Activated CD8-positive, alpha-beta memory T cell treated with anti-CD3 and anti-CD28 coated beads for 4 hours (primary cell): ENCODE measurements at places on chromosomes 11 and 22.
A peak's percentile ranks its signal among the peaks of the same experiment; 100 is the strongest.

DNA sequence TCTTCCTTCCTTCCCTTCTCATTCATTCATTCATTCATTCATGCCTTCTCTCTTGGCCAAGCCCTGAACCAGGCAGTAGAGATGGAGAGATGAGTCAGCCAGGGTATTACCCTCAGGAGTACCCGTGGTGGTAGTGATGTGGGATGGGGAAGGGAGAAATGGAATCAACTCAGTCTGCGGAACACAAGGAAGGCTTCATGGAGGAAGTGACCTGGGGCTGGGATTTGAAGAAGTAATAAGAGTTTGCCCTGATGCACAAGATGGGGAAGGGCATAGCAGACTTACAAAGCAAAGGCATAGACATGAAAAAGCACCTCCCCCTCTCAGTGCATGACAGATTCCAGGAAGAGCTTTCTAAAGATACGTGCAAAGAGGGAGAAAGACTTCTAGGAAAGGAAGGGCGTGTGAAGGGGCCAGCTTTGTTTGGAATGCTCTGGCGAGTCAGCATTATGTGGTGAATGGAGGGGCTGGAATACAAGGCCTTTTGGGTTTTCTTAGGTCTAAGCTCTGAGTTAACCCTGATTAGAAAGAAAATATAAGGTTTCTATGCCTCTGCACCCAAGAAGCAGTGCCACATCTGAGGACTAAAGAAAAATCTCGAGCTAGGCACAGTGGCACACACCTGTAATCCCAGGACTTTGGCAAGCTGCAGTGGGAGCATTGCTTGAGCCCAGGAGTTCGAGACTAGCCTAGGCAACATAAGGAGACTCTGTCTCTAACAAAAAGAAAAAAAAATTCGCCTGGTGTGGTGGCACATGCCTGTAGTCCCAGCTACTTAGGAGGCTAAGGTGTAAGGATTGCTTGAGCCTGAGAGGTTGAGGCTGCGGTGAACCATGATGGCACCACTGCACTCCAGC lies 36.4 kb upstream of the ACER3 start:
- DNase-seq: no peak

- no peak for DNase-seq
Observed at GRCh38 chr11:134689886-134690285, 277.8 kb upstream of the B3GAT1 start.

- no peak for DNase-seq
Observed at GRCh38 chr11:71420455-71421241, 27.5 kb downstream of the DHCR7 start.

- DNase-seq: peak; percentile 50
Observed at GRCh38 chr11:72752088-72752914, at the start of gene ARAP1. Gene ARAP1 (minus strand): TSS chr11:72752408. CDS start chr11:72727128, 25,280 bp downstream.

DNA sequence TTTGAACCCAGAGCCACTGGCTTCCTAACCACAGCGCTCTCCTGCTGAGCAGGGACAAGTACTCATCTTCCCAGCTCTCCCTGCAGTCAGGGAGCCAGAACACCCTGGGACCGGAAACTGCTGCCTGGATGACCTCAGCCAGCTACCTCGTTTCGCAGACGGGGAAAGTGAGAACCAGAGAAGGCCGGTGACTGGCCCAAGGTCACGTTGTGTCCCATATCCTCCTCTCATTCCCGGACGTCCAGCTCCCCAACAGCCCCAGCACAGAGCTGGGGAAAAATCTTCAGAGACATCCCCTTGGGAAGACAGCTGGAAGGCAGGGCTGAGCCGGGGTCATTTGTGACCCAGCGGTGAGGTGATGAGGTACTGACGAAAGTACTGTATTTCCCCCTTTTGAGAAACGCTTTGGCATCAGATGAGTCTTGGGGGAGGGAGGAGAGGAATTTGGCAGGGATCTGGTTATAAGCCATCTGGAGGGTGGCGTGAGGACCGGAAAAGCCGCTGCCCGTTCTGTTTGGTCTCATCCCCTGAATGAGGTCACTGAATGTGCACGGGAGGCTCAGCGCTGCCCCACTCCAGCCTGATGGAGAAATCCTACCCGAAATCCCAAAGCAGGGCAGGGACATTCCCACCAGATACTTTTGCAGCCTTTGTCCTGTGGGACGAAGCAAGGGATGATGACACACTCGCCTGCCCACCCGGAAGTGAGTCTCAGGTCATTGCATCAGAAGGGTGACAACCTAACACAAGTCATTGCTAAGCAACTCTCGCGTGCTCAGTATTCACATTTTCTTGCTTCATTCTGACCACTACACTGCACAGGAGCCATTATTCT lies 41.1 kb downstream of the LIF start:
- DNase-seq: no peak

GRCh38 chr22:37043209-37043827 lies 8.2 kb upstream of the KCTD17 start:
- DNase-seq: no peak

- no peak for DNase-seq
Observed at GRCh38 chr22:27108425-27109114, 451.2 kb downstream of the MIAT start.

- DNase-seq: no peak
Observed at GRCh38 chr22:43497956-43498855, 86.4 kb downstream of the MPPED1 start.

DNA sequence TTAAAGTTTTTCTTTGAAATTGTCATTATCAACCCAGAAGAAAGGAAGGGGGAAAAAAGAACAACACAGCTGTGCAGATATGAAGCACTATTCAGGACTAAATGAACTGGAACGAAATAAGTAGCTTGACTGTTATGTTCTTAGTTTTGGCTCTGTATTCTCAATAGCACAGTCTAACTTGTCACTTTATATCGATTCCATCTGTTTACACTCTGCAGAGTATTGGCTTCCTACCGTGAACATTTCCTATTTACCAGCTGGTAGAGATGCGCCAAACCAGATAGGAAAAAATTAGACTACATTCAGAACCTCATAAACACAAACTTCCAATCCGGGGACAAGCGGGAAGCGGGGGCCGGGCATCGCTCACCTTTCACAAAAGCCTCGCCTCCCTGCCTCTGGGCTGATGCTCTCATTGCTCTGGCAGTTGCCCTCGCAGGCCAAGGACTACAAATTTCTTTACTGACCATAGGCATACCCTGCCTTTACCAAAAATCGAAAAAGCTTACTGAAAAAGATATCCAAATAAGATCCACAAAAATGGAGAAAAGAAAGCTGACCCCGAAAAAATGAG lies 66.2 kb downstream of the EFCAB6 start:
- no peak for DNase-seq

DNA sequence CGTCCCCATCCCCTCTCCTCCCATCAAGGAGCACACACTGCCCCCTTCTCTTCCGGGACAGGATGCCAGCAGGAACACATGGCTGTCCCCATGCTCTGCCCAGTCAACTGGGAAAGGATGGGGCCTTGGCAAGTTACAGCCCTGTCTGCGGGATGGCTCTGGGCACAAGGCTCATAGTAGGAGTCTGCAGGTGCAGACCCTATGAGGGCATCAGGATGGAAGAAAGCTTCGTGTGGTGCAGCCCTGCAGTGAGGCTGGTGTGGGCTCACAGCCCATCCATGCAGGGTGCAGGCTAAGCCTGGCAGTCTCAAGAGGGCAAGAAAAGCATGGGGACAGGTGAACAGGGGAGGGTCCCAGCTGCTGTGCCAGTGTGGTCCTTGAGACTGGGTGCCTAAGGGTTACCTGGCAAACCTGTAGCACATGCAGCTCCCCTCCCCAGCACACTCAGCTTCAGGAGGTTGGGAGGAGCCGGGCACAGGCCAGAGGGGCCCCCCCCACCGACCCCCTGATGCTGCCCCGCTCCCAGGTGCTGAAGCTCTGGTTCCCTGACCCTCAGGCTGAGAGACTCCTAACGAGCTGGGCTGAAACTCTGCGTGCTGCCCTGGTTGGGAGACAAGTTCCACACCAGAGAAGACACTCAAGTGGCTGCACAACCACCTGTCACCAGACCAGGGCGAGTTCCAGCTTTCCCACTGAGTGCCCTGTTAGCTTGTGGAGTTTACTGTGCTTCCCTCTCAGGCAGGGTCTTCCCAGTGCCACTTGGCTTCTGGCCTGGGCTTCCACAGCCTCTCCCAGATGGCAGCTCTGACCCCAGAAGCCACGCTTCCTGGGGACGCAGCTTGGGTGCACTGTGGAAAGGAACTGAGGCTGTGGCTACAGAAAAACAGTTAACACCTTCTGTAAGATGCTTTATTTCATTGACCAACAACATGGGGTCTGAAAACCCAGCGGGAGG lies 3.3 kb upstream of the SCARF2 start:
- DNase-seq: no peak

DNA sequence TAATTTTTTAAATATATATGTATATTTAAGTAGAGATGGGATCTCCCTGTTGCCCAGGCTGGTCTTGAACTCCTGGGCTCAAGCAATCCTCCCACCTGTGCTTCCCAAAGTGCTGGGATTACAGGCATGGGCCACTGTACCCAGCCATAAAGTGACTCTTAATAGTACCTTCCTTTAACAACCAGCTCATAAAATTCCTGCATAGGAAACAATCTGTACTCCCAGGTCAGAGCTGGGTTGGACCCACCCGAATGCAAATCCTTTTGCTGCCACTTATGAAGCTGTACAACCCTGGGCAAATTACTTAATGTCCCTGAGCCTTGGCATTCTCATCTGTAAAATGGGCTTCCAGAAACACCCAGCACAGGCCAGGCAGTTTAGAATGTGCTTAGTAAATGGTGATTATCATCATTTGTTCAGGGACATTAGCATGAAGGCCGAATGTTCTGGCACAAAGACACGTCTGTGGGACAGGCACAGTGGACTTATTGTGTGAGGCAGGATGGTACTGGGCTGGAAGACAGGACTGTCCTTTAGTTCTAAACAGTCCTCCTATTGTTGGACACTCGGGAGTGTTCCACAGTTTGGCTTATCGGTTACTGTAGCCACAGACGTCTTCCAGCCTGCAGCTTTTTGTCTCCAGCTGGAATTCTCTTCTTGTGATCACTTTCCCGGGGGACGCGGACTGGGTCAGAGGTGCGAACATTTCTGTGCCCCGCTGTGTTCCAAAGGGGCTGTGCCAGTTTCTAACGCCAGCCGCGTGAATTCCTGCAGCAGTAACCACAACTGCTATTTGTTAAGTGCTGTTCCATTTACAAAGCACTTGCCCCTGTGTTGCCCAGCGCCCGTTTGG lies 6.0 kb downstream of the PDXP start:
- no peak for DNase-seq

- no peak for DNase-seq
Observed at GRCh38 chr22:30673136-30673535, 5.5 kb upstream of the DUSP18 start.

DNA sequence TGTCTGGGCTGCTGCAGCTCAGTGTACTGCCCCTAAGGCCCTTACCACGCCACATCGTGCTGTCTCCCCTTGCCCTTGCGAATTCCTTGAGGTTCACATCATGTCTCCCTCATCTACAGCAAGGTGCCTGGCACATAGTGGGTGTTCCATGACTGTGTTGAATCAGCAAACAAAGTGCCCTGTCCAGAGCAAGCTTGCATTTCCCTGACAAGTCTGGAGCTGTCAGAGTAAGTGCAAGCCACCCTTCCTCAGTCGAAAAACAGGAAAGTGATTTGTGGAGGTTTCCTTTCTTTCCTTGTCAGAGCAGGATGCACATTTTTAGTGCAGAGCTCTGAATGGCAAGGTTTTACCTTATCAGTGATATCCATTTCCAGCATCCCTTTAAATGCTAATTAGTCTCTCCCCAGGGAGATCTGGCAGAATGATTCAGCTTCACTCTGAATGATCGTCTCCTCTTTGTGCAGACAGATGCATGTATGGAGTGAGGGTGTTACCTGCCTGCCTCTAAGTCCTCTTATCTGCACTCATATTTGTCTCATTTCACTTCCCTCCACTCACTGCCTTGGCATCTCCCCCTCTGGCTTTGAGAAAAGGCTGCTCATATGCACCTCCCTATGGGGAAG lies 331.2 kb downstream of the TMEM135 start:
- DNase-seq: no peak

- peak; percentile 23 for DNase-seq
Observed at GRCh38 chr11:1832211-1832919, 2.4 kb upstream of the SYT8 start.
